ENCODE measurements at places on chromosomes 3 and 15. TPM values are rescaled to one million over a fixed set of nuclear protein-coding genes. Genes with fewer than 3 reads are reported as not detected.
A peak's percentile ranks its signal among the peaks of the same experiment; 100 is the strongest.

The NMB gene
- 3.8 TPM for total RNA-seq

The WHAMM gene
- total RNA-seq: 5.3 TPM

The SLC28A1 gene
- total RNA-seq: 2.7 TPM

The CASR gene
- total RNA-seq: 0.37 TPM

The C15orf61 gene
- 7.6 TPM for total RNA-seq

The ADAMTSL3 gene
- total RNA-seq: 6.2 TPM

The CYP1A1 gene
- 17.0 TPM for total RNA-seq

- H3K4me1 ChIP-seq: no peaks in the 10 kb centered on the region
- H3K36me3 ChIP-seq: no peaks in the 10 kb centered on the region
- H3K27ac ChIP-seq: no peak overlapping the region
- no peak overlapping the region for H3K4me3 ChIP-seq
- DNase-seq: no peak
Measured at GRCh38 chr3:141116721-141117120, 65.6 kb downstream of the SPSB4 start.

DNA sequence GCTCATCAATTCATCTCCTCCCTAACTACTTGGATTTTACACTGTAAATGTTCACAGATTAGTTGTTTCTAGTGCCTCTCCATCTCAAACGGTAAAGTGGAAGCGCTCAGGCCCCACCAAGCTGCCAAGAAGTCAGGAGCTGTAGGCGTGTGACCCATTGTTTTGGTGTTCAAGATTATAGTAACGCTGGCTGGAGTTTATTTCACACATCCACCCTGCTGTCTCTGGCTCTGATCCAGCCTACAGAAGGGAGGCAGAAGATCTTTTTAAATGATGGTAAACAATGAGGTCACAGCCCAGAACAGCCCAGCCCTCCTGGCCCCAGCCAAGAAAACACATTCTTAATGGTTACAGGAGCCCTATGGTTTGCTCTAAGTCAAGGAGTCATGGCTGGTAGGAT, 25.7 kb upstream of the GALNT15 start:
- H3K4me1 ChIP-seq: no peaks in the 10 kb centered on the region
- peak; percentile 39 for DNase-seq
- H3K27me3 ChIP-seq: no peaks in the 10 kb centered on the region
- H3K27ac ChIP-seq: no peak overlapping the region
- H3K36me3 ChIP-seq: no peaks in the 10 kb centered on the region

GRCh38 chr15:79394231-79394630, 37.9 kb upstream of the MINAR1 start:
- H3K27me3 ChIP-seq: no peaks in the 10 kb centered on the region
- no peak overlapping the region for H3K4me3 ChIP-seq
- H3K4me1 ChIP-seq: no peaks in the 10 kb centered on the region
- DNase-seq: no peak
- no peak overlapping the region for H3K27ac ChIP-seq

- H3K27me3 ChIP-seq: no peaks in the 10 kb centered on the region
- no peaks in the 10 kb centered on the region for H3K4me1 ChIP-seq
- no peak for DNase-seq
Measured at GRCh38 chr3:154105218-154105975, 15.8 kb upstream of the ARHGEF26 start.

DNA sequence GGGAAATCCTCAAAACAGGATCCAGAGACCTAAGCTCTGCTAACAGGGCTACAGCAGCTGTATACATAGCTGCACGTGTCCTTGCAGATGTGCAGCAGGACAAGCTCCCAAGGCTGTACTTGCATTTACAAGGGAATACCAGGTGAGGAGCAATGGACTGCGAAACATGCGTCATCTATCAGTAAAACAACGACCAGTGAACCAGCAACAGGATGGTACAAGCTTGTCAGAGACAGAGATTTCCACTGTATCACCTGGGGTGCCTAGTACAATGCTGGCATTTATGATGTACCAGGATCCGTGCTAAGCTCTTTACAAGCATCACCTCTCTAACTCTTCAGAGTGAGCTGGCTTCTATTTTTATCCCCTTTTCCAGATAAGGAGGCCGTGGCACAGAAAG, 227.3 kb downstream of the FOXP1 start:
- no peaks in the 10 kb centered on the region for H3K27me3 ChIP-seq
- H3K27ac ChIP-seq: no peak overlapping the region
- no peaks in the 10 kb centered on the region for H3K36me3 ChIP-seq

GRCh38 chr3:16203671-16204629, 29.5 kb downstream of the GALNT15 start:
- H3K4me3 ChIP-seq: no peak overlapping the region
- no peaks in the 10 kb centered on the region for H3K27me3 ChIP-seq
- DNase-seq: no peak
- no peaks in the 10 kb centered on the region for H3K4me1 ChIP-seq
- no peak overlapping the region for H3K27ac ChIP-seq

DNA sequence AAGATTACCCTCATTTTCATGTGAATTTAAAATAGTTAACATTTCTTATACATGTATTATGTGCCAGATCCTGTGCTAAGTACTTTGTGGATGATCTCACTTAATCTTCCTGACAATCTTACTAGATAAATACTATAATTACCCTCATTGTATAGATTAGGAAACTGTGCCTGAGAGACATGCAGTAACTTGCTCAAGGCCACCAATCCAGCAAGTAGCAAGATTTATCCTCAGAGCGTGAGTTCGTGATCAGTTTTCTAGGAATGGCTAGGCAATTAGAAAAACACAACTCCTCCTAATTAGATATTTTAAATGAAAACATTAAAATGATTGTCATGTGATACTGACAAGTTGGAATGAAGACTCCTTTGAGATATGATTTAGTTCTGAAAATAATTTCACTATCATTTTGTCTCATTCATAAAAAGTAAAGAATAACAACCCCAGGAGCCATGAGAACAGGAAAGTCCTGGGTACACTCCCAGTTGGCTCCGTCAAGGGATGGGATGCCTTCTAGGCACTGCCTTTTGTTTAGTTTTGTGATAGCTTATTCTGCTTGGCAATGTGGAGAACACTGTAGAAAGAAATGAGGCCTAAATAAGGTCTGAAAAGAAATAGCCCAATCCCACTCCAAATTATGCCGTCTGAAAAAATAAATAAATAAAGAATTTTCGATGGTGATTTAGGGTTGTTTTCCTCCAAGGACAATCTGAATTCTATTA, 61.3 kb downstream of the FBN1 start:
- H3K27ac ChIP-seq: no peak overlapping the region
- no peak for DNase-seq
- no peaks in the 10 kb centered on the region for H3K4me1 ChIP-seq

DNA sequence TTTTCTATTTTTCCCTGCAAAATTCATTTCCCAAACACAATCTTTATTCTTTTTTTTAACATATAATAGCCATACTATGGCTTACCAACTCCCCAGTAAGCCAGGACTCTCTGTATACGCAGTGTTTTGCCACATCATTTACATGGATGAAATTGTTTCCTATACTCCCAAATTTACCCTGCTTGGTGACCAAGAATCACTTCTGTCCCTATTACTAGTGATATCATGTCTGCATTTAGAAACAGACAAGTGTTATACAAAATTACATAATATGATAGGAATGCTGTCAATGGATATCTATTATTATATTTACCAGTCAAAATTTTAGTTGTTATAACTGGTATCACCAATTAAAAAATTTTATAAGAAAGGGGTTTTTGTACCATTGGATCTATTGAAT, 77.8 kb downstream of the LIPC start:
- DNase-seq: no peak
- H3K27ac ChIP-seq: no peak overlapping the region
- no peaks in the 10 kb centered on the region for H3K36me3 ChIP-seq
- no peak overlapping the region for H3K4me3 ChIP-seq

- no peak overlapping the region for H3K4me3 ChIP-seq
- no peak overlapping the region for H3K27ac ChIP-seq
- no peak for DNase-seq
- H3K36me3 ChIP-seq: no peaks in the 10 kb centered on the region
Measured at GRCh38 chr3:161314836-161315395, 56.4 kb downstream of the SPTSSB start.

- no peaks in the 10 kb centered on the region for H3K4me1 ChIP-seq
- no peak for DNase-seq
- H3K27me3 ChIP-seq: no peaks in the 10 kb centered on the region
- no peak overlapping the region for H3K4me3 ChIP-seq
- H3K27ac ChIP-seq: no peak overlapping the region
- no peaks in the 10 kb centered on the region for H3K36me3 ChIP-seq
Measured at GRCh38 chr3:69137005-69137404, 14.6 kb upstream of the LMOD3 start.

DNA sequence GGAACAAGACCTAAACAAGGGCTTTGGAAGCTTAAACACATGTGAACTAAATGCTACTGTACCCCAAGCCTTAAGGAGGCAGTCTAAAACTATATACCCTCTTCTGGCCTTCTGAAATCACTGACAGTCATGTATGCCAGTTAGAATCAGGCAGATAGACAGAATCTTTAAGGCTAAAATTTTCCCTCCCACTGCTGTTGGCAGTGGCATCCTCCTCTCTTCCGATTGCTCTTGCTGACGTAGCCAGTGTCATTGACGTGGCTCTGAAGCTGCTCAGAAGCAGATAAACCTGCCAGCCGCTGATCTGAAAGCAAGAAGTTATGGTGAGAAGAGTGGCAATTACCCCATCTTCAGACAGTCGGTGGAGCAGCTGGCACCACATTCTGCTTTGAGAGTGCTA, 3.3 kb downstream of the RYR3 start:
- no peaks in the 10 kb centered on the region for H3K36me3 ChIP-seq
- H3K4me1 ChIP-seq: no peaks in the 10 kb centered on the region
- no peak overlapping the region for H3K4me3 ChIP-seq
- DNase-seq: no peak
- no peak overlapping the region for H3K27ac ChIP-seq

- H3K4me1 ChIP-seq: no peaks in the 10 kb centered on the region
- no peak overlapping the region for H3K27ac ChIP-seq
- H3K4me3 ChIP-seq: no peak overlapping the region
- DNase-seq: peak; percentile 52
- H3K27me3 ChIP-seq: no peaks in the 10 kb centered on the region
Measured at GRCh38 chr3:129934234-129935123, 40.0 kb upstream of the TRH start.

DNA sequence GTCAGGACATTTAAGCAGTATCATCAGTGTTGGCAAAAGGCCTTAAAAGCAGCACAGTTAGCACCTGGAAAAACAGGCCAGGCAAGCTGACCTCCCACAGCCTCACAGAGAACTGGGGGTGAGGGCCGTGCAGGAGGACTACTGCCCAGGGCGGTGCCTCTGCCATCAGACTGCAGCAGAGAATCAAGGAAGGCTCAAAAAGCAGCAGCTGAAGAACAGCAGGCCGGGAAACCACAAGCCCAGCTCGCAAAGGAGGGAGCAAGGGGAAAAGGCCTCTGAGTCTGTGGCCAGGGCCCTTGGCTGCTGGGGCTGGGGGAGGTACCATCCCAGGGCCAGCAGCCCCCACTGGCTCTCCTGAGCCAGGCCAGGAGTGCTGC, 84.2 kb downstream of the SEC22A start:
- no peak for DNase-seq
- H3K27ac ChIP-seq: no peak overlapping the region
- no peaks in the 10 kb centered on the region for H3K36me3 ChIP-seq
- no peaks in the 10 kb centered on the region for H3K27me3 ChIP-seq
- no peak overlapping the region for H3K4me3 ChIP-seq

DNA sequence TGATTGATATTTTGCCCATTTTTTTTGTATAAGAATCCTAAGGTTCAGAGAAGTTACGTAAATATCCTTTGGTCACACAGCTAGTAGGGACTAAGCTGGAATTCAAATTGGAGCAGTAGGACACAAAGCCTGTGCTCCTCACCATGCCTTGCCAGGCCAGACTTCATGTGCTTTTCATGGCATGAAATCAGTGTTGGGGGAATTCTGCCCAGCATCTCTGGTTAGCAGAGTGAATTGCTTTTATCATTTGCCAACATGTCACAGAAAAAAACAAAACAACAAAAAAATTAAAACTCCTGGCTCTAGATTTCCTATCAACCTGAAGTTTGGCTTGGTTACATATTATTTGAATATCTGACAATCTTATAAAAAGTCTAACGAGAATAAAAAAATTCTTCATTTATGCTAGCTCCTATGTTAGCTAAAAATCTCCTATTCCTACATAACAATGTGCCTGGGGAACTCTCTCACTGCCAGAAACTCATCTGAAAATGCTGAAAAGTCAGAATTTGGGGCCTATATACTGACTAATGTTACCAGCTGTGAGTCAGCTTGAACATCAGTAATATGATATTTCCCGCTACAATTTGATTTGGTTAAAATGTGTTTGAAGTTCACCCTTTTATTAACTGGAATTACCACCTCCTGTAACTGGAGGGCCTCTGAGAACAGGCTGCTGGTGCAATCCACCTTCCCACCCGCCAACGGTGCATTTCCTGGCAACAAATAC, 141.7 kb downstream of the TIGIT start:
- H3K36me3 ChIP-seq: no peaks in the 10 kb centered on the region
- H3K27ac ChIP-seq: no peak overlapping the region
- DNase-seq: no peak
- no peaks in the 10 kb centered on the region for H3K27me3 ChIP-seq

DNA sequence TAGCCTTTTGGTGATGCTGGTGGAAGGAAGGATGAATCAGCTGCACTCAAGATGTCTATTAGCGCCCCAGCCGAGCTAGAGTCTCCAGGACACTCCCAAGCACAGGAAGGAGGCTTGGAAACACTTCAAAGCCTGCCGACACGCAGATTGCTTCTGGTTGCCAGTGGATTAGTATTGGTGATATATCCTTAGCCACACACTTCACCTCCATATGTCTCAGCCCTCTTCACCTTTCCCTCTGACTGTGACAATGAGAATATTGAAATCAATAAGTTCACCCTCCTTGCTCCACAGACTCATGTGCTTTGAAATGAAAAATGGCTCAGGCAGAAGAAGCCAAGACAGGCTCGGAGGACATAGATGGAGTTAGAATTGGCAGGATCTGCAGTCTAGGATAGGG, 102.9 kb upstream of the LRRN1 start:
- no peak overlapping the region for H3K27ac ChIP-seq
- no peaks in the 10 kb centered on the region for H3K4me1 ChIP-seq
- H3K27me3 ChIP-seq: no peaks in the 10 kb centered on the region
- no peak for DNase-seq
- H3K4me3 ChIP-seq: no peak overlapping the region
